ENCODE measurements at places on chromosomes 12 and 14.

DNA sequence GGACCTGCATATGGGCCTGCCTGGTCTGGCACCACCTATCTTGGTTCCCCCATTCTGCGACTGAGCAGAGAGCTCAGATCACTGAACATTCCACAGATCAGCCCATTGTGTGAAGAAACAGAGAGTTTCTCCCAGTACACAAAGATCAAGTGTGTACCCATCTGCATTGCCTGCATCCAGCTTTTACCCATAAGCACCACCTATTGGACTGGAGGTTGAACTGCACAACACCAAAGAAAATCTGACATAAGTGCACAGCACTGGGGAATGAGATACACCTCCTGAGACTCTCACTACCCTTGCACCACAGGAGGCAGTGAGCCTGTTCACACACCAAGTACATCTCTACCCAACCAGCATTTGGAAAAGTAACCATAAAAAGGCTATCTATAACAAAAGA lies 362.6 kb upstream of the CLEC14A start:
- DNase-seq, result no peak

GRCh38 chr12:131946757-131947156 lies 3.0 kb upstream of the EP400 start:
- no peak for DNase-seq

GRCh38 chr14:100592461-100592891 lies 5.3 kb upstream of the BEGAIN start:
- DNase-seq, result no peak

GRCh38 chr12:52903855-52904508 lies 894 bp downstream of the KRT8 start:
- no peak for DNase-seq
